ENCODE measurements at places on chromosomes 3 and 15.

GRCh38 chr15:67762610-67763368 is 62.5 kb upstream of the SKOR1 start:
- peak; percentile 44 for DNase-seq

DNA sequence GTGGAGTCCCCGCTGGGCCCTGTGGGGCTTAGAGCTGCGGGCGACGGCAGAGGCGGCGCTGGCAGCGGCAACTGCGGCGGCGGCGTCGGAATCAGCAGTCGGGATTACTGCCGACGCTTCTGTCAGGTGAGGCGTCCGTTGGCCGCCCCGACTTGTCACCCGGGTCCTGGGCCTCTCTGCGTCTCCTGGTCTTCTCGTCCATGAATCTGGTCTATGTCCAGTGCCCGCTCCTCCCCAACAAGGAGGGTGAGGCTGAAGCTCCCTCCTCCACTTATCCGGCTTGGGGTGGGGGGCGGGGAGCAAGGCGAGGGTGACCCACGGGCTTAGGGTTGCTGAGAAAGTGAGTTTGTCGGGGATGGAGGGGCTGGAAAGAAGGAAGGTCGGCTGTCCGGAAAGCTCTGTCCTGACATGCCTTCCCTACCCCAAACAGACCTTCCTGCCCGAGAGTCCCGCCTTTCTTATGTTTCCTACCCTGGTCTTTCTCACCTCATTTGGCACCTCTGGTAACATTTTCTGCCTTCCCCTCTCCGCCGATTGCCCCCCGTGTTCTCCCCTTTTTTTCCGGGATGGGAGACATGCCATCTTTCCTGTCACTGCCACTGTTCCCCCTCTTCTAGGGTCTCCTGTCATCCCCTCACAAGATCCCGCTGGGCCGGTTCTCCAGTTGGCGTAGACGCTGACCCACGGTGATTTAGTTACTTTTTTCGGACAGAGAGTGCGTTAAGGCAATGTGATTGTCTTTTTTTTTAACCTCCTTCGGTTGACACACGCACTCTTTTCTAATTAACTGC is 520 bp downstream of the ZNF654 start:
- peak; percentile 3 for DNase-seq

DNA sequence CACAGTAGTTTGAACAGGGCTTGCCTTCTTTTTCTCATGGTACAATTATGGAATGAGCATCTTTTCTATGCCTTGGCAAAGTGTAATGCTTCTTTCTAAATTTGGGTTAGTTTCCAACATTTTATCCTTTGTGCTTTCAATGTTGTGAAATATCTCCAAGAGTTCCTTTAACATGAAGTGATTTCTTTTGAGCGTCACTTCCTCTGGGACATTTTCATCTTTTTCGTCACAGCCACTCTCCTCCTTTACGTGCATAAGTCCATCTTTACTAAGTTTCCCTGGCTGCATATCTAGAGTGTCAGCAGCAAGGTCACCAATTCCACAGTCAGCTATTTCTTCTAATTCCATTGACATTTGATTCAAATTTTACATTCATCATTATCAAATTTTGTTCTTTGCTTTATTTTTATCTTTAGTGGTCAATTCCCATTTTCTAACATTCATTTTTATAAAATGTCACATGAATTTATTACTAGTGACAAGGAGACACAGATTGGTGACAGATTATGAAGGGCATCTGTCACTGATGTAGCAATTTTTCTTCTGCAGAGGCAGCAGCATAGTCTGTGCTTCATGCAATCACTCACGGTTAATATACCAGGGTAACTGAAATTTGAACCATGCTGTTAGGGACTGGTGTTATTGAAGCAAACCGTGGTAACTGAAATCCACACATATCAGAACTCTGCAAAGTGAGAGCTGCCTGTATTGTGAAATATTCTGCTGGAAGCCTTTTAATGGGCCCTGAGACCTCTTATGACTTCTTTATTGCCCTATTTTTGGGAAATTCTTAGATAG is 126.5 kb upstream of the THBS1 start:
- DNase-seq: no peak

- DNase-seq: no peak
Observed at GRCh38 chr3:158882445-158882844, 80.6 kb downstream of the MFSD1 start.

- DNase-seq: no peak
Observed at GRCh38 chr3:111152496-111152895, 80.9 kb downstream of the NECTIN3 start.

DNA sequence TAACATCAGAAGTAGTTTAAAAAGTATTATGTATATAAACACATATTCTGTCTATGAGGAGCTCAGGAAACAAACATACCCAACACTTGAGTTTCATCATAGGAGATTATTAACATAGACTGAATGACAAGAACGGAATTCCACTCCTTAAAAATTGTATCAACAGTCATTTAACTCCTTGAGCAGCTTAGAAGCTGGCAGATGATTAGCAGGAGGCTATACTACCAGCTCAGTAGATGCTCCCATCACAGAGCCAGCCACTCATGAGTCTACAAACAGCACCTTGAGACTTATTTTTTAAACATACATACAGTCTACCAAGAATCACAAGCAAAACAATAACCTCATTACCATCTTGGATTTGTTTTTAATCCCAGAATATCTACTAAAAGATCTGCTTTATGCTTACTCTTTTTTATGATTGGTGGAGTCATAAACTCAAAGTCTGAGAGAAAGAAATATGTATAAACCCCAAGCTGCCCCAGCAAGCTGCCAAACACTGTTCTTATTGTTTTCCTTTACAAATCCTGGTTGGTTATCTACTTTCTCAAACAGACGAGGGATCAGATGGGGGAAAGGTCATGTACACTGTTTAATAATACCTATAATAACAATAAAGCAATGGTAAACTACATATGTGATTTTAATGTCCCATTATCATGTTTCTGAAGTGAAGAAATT is 59.5 kb downstream of the CBLB start:
- no peak for DNase-seq

DNA sequence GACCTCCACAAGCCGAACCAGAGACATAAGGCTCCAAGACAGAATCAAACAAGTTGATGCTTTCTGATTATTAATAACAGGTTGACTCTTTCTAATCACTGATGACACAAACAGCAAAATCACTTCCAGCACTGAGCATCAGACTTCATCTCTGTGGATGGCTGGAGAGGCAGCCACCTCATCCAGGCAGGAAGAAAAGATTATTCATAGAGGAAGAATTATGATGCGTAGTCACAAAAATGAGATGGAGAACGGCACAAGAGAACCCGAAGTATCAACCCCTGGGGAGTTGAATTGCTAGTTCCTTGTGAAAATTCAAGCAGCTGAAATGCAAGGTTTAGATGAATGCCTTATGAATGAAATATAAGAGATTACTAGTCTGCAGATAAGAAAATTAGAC is 49.9 kb upstream of the LMCD1 start:
- DNase-seq: no peak

- DNase-seq: peak; percentile 82
Observed at GRCh38 chr3:44439499-44440295, 37.8 kb downstream of the ZNF445 start.

DNA sequence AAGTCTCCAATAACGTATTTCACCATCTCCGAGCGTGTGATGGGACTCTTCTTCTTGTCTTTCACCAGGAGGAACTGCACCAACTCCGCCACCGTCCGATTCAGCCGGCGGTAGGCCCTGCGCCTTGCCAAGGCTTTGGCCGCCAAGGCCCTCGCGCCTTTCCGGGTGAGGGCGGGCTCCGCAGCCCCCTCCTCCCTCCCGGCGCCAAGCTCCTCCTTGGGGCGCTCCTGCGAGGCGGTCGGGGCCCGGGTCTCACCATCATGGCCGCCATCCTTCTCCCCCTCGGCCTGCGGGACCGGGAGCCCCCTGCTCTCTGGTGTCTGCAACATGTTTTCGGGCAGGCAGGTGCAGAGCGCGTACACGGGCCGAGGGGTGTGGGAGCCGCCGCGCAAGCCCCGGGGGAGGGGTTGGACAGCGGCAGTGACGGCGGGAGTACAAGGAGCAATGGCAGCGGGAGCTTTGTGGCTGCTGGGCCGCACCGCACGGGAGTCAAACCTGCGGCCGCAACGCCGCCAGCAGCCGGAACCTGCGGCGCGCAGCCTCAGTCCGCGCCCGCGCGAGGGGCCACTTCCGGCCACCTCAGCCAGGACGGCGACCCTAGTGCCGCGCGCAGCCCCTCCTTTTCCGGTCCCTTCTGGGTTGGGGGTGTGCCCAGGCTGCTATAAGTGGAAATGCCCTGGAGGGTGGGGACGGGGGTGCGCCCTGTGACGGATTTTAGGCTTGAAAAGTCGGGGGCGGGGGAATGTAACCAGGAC is at the start of gene MAGEF1:
Gene MAGEF1 (minus strand): TSS at position 572 of the 755 bp plus-strand sequence. CDS start 243 bp downstream, at position 329.
- peak; percentile 63 for DNase-seq

- no peak for DNase-seq
Observed at GRCh38 chr3:195040773-195041520, 230.0 kb downstream of the XXYLT1 start.

DNA sequence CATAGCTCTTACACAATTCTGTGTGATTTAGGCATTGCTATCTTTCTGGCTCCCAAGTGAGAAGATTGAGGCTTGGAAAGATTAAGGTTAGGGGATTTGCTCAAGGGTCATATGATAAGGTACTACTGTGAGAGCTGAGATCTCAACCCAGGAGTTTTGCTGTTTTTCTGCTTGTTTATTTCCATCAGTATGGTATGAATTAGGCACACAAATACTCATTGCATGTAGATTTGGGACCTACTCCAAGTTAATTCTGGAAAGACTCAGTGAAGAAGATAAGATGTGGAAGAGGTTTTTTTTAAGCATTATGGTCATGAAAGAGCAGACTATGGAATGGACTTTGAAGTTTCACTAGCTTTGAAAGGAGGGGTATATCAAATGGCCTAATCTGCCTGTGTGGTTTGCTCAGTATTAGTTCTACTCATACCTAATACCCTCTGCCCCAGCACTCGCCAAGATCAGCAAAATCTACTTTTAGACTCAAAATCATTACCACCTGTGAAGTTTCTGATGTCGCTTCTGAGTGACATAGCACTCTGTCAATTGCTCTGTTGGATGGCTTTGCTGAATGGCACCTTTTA is 12.5 kb downstream of the MBNL1 start:
- DNase-seq: no peak

DNA sequence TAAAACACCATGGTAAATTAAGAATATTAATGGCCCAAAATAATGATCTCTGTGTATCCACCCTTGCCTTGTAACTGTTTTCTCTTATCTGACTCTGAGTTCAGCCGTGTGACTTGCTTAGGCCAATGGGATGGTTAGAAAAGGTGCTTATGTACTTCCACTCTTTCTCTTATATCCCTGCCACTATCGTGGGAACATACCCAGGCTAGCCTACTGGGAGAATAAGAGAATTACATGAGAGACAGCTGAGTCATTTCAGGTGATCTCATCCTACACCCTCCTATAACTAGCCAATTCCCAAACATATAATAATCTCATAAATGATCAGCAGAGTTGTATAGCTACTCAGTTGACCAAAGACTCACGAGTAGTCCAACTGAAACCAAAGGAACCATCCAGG is 98.3 kb upstream of the ABI3BP start:
- no peak for DNase-seq

- DNase-seq: no peak
Observed at GRCh38 chr15:38826880-38827279, 262.3 kb upstream of the RASGRP1 start.

DNA sequence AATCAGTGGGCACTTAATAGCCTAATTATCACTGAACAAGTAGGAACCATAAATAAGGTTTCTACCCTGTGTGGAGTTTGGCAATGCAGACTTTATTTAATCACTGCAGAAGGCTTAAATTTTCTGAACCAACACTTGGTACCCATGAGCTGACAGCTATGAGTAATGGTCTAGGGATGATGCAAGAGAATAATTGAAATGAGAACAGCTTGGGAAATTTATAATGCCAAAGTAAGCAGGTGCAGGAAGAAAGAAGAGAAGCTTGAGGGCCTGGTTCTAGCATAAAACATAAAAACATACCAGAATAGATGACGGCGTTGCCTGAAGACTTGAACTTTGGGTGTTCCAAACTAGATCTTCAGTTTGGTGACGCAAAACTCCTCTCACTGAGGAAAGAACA is 67.0 kb downstream of the IMPG2 start:
- DNase-seq: no peak

DNA sequence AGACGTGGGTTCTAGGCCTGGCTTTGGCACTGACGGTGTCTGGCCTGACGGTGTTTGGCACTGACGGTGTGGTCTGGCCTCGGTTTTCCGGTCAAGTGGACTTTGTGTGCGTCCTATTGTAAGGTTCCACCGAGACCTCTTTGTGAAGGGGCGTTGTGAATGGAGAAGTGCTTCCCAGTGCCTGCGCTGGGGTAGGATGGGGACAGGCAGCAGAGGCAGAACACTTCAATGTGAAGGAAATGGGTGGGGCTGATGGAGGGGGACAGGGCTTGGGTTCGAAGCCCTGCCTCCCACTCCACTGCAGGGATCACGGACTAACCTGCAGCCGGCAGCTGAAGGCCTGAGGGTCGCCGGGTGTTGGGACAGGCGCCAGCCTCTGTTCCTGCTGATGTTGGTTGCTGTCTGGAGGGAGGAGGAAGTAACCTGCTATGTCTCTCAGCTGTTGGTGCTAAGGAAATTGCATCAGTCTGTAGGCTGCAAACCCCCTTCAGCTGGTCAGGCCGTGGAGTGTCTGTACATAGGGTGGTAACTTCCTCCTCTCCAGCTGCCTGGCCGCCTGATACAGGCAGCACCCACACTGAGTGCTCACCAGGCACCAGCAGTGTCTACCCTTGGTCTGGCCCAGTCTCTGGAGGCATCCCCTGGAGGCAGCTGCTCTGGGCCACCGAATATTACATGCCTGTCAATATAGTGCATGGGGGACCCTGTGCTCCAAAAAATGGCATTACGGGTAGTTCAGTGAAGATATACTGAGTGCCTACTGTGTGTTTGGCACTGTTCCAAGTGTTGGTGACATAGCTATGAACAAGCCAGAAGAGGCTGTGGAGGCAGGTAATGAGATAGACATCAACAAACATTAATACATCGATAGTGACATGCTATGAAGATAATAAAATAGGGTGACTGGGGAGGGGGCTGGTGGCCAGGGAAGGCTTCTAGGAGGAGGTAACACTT is 1.1 kb downstream of the TM6SF1 start:
- DNase-seq: no peak

DNA sequence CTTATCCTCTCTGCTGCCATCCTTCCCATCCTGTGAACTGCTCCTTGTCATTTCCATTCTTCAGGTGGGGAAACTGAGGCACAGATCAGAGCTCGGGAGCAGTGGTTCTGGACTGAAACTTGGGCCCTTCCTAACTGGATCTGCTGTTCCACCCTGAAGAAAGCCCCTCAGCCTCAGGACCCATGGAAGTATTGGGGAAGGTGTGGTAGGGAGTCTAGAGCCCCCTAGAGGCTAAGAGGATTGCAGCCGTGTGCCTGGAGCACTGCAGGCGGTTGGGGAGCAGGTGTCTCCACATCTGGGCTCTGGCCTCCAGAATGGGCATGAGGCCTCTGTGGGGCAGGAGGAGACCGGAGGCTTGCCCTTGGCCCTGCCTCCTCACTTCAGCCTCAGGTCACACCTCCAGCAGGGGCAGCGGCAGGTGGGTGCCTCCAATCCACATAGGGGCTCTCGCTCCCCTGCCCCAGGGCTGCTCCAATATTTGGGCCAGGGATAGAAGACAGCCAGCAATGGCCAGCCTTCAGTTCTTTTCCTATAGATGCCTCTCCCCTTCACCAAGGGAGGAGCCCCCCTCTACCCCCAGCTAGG is 28.1 kb downstream of the DNAJB8 start:
- no peak for DNase-seq

All from central memory CD4-positive, alpha-beta T cell (primary cell).